ENCODE measurements at places on chromosomes 7 and 10.

GRCh38 chr7:2478399-2478785 is 2.2 kb upstream of the GRIFIN start:
- DNase-seq, result no peak

- no peak for DNase-seq
These were observed 9.5 kb downstream of the RHOBTB1 start for GRCh38 chr10:60934215-60935175.

GRCh38 chr10:12353399-12354242 is 4.3 kb downstream of the CAMK1D start:
- no peak for DNase-seq

DNA sequence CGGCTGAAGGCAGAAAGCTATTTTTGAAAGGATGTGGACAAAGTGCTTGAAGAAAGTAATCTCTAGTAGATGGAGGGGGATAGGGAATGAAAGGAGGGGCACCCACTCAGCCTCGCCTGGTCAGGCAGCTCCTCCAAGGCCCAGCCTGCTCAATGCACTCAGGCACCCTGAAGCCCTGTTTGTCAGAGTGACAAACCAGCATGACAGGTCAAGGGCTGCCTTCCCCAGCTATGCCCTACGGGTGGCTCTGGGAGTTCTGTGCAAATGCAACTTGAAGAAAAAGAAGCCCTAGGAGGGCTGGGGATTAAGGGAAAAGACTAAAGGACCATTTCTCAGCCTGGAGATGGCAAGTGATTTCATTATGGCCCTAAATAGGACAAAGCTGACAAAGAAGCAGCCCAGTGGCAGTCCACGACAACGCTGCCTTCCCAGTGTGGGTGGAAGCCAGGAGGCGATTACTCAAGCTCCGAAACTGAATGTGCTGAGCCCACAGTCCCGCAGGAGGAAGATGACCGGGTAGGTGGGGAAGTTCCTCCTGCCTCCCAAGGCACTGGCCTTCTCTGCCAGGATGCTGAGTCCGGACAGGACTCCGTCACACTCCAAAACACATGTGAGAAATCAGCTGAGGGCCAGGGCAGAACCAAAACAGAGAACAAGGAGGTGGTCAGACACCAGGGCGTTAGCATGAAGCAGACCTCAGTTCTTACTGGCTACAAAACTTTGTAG is 16.3 kb downstream of the LIPA start:
- no peak for DNase-seq

DNA sequence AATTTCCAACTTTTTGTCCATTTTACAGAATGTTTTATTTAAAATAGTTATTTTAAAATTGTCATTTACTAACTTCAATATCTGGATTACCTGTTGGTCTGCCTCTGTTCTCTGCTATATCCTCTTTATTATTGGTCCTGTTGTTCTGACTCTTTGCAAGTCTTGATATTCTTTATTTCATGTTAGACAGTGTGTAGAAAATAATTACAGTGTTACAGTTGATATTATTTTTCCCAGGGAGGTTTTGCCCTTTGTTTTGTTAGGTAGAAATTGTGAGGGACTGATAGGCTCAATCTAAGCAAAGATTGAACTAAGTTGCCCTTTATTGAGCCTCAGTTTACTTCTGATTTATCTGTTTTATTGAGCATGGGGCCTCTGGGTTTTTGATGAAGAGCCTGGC is 49.4 kb upstream of the CADPS2 start:
- DNase-seq, result no peak

DNA sequence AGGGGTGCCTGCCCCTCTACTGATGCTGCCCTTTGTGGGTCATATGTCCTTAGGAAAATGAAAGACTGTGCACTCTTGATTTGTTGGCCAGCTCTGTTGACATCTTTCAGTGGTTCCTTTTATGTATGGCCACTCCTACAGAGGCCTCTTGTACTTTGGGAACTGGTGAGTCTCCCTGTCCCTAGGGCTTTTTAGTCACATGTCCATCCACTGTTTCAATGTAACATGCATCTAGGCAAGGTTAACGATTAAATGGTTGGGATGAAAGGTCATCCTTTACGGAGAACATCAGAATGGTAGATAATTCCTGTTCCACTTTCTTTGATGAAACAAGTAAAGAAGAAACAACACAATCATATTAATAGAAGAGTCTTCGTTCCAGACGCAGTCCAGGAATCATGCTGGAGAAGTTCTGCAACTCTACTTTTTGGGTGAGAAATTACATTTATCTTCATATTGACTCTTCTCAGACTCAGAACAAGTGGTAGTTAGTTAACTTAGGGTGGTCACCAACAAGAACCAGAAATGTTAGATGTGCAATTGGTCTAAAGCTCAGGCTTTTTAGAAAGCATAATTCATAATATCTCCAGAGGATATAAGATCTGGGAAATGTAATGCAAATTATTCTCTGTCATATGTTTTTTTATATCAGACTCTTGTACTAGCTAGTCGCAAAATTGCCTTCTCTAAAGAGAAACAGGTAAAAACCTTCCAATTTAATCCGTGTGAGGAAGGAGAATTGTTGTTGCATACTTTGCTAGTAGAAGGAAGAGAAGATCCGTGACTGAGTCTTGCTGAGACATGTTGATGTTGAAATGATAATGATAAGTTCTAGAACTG is at the start of gene ABCC2:
Gene ABCC2, plus strand, starts transcription at position 194 of the 840 bp plus-strand sequence. Its CDS starts 205 bp downstream, at position 399.
- no peak for DNase-seq

GRCh38 chr7:79547132-79547531 is 93.7 kb upstream of the MAGI2 start:
- DNase-seq, result no peak

DNA sequence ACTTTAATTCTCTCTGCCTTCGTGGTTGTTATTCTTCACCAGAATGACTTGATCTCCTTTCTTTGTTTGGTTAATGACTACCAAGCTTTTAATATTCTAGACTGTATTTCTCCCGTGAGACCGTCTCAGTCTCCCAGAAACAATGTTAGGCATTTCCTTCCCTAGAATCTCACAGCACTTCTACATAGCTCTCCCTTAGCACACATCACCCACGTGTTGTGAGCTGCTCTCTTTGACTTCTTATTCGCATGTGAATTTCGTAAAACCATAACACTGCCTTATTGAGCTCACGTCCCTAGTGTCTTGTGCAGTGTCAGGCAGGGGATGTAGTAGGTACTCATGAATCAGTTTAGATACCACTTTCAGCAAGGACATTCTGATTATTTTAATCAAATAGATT is 57.5 kb upstream of the MGAM2 start:
- DNase-seq, result no peak

DNA sequence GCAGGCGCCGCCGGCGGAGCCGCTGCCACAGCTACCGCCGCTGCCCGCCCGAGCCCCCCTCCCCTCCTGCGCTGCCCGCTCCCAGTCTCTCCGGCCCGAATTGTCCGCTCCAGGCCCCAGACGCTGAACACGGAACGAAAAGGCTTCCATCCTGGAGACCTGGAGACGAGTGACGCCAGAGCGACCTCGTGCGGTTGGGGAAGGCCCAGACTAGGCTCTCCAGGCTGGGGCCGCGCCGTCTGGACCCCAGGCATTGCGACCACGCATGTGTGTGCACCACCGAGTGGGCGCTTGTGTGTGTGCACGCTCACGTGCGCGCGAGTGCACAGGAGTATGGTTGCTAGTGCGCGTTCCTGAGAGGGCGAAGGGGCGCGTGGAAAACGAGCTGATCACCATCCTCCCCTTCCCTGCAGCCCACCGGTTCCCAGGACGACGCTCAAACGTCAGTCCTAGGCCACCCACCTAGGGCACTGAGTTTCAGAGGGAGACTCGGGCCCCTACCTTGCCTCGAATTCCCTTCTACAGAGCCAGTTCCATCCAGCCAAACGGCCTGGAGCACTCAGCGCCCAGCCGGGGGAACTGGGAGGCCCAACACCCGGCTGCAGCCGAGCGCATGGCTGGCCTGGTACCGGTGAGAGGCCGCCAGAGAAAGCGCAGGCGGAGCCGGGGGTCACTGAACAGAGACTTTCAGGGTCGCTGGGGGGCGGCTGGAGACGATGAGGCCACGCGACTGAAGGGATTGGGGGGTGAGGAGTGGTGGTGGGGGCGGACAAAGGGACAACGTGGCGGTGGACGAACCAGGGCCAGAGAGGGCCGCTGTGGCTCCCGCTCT is 11.6 kb downstream of the LBX1 start:
- DNase-seq, result no peak

- DNase-seq, result no peak
These were observed 43.6 kb upstream of the JAZF1 start for GRCh38 chr7:28224172-28224571.

GRCh38 chr7:21914671-21915070 is 31.0 kb downstream of the CDCA7L start:
- DNase-seq, result no peak

GRCh38 chr10:8144496-8144895 is 90.0 kb downstream of the GATA3 start:
- DNase-seq, result no peak

DNA sequence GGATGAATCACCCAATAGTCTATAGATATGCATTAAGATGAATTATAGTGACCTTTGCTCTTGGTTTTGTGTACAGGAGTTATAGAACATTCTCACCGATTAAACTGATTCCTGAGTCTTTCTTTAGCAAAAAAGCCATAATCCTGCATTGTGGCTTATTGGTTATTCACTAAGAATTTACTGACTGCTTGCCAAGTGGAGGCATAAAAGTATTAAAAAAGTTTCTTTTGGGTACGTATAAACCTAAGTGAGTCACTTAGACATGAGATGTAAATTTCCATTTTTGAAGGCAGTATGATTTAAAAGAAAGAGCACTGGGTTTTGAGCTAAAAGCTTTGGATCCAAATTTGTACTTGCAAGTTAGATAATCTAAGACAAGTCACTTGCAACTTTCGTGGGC is 100.7 kb downstream of the CDK6 start:
- no peak for DNase-seq

- no peak for DNase-seq
These were observed 24.5 kb upstream of the GRB10 start for GRCh38 chr7:50807026-50807730.

DNA sequence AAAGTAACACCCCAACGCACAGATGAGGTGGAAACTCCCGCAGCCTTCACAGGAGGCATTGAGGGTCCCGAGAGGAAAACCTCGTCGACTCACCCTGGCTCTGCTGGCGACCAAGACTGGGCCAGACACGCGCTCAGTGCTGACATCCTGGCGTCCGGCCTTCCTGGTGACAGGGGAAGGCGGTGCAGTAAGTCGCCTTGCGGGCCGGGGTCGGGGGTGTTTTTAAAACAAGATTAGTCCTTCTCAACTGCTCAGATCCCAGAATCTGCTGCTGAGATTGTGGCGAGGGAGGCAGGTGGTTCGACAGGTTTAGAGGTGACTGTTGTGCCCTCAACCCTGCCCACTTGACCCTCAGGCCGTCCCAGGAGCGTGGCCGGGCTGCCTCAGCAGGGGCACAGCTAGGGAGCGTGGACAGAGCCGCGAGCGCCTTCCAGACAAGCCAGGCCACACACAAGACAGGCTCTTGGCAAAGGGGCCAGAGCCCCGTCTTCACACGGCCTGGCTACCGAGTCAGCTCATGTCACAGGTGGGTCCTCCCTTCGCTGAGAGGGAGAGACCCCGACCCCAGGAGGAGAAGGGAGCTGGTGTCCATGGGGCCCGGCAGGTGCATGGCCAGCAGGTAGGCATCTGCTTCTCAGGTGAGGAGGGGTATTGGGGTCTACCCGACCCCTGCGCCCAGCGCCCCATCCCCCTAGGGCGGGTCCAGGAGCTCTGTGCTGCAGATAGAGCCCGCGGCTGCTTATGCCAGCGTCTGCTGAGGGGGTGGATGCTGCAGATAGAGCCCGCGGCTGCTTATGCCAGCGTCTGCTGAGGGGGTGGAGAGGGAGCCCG is 81.6 kb downstream of the DNAJB6 start:
- DNase-seq, result no peak

DNA sequence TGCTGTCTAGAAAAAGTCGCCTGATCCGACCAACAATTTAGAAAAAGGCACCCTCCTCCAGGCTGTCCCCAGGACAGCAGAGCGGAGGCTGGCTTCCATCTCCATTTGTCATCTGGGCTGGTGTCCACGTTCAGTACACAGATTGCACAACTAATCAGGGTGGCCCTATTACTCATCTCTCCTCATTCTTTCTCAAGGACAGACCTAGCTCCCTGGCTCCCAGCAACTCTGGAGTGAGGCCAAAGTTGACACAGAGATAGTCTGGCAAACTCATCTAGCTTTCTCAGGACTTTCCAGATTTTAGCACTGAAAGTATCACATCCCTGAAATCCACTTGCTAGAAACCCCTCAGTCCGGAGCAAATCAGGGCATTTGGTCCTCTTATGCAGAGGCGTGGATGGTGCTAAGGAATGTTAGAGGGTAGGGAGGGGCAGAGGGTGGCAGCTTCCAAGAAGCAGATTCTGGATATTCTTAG is 75.1 kb downstream of the DNAH11 start:
- no peak for DNase-seq

DNA sequence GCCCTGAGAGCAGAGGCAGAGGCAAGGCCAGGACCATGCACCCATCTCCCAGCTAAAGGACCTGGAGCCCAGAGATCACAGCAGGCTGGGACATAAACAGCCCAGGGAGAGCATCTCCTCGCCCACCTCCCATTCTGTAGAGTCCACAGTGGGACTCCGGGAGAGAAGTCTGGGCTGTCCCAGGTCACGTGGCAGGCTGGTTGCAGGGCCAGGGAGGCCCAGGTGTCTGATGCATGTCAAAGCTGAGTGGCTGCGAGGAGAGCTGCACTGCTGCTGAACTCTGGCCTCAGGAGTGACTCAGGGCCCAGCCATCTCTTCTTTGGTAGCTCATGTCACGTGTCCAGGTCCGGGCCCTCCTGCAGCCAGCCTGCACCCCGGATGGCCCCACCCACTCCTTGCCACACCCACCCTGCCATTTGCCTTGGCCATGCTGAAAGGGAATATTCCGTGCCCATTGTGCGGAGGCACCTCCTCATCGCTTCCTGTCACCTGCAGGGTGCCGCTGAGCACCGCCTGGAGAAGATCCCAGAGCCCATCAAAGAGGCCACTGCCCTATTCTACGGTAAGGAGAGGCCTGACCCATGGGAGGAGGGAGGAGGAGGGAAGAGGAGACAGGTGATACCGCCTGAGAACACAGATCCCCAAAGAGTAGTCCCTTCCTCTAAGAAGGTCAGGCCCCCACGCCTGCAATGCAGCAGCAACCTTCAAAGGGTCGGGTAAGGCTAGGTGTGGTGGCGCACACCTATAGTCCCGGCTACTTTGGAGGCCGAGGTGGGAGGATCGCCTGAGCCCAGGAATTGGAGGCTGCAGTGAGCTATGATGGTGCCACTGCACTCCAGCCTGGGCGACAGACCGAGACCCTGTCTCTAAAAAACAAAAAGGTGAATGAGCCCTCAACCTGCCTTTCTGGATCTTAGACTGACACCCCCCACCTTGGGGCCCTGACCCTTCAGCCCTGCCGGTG is 12.6 kb upstream of the SH2B2 start:
- DNase-seq, result no peak

- no peak for DNase-seq
These were observed 39.7 kb upstream of the CELF2 start for GRCh38 chr10:10977978-10978377.

DNA sequence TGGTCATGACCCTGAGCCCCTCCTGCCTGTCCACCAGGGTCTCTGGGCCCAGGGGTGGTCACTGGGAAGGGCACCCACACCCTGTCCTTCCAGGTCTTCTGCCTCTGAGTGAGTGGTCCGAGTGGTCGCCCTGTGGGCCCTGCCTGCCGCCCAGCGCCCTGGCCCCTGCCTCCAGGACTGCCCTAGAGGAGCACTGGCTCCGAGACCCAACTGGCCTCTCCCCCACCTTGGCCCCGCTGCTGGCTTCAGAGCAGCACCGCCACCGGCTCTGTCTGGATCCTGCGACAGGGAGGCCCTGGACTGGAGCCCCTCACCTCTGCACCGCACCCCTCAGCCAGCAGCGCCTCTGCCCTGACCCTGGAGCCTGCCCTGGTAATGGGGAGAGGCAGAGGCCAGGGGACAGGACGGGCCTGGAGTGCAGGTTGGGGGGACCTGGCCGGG is 13.9 kb upstream of the ZNF862 start:
- DNase-seq, result no peak

- DNase-seq, result no peak
These were observed 28.4 kb downstream of the ZNF33A start for GRCh38 chr10:38038932-38039245.
